ENCODE measurements at places on chromosomes 12 and 14. TPM values are rescaled to one million over a fixed set of nuclear protein-coding genes. Genes with fewer than 3 reads are reported as not detected.

- no peak for DNase-seq
These were observed 783.8 kb downstream of the VRK1 start for GRCh38 chr14:97581016-97581415.

DNA sequence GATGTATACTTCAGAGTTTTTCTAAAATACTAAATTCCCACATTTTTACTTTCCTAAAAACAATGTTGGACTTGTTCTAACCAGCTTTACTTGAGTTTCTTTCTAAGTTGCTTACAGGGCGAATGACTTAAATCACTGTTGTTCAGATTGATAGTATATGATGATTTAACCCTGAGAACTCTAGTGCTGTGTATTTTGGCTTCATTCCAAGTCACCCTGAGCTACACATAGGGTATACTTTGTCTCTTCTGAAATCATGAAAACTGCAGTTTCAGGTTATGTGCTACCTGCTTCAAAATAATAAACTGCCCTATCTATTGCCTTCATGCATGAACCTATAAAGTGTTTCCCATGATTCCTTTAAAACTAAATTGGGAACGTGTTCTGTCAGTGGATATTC, 162.5 kb upstream of the PDE3A start:
- no peak for DNase-seq

DNA sequence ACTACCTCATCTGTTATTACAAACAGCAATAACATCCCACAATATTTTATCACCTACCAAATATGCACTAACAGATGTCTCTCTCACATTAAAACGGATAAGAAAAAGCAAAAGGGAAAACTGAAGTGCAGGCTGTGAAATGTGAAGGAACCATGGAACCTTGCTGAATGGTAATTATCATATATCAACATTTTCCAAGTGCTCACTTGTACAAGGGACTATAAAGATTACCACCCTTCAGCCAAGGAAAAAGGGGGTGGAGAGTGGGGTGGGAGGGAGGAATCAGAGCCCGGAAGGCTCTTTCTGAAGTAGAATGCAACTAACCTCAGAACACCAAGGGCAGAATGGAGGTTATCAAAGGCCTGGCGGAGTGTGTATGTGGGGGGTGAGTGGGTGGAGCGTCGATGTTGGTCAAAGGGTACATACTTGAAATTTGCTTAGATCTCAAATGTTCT, 1.2 kb downstream of the SNX6 start:
- no peak for DNase-seq

DNA sequence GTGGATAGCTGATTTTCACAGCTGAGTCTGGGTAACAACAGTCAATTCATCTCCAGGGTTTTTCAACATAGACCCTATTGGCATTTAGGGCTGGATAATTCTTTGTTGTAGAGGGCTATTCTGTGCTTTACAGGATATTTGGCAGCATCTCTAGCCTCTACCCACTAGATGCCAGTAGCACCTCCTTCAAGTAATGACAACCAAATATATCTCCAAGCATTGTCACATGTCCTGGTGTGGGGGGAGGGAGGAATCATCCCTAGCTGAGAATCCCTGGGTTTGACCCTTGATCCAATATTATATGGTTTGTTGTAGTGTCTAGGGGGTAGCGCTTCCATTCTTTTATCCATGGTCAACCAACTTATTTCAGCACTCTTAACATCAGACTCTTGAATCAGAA, 157.2 kb downstream of the ANO4 start:
- DNase-seq: no peak

DNA sequence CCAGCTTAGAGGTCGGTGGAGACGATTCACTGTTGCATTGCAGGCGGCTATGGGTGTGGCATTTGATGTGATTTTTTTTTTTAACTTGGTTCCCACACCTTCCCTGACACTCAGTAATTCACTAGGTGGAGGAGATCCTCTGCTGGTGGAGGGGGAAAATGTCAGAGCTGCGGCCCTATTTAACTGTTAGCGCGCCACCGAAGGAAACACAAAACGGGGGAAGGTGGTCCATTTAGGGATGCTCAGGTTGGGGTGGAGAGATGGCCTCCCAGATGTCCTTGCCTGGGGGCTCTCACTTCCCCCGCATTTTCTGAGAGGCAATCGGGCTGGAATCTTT, 4.3 kb upstream of the HOXC12 start:
- DNase-seq: no peak

The TMEM63C gene
- 0.13 TPM for total RNA-seq

GRCh38 chr14:55638665-55639064, 58.7 kb downstream of the KTN1 start:
- no peak for DNase-seq

DNA sequence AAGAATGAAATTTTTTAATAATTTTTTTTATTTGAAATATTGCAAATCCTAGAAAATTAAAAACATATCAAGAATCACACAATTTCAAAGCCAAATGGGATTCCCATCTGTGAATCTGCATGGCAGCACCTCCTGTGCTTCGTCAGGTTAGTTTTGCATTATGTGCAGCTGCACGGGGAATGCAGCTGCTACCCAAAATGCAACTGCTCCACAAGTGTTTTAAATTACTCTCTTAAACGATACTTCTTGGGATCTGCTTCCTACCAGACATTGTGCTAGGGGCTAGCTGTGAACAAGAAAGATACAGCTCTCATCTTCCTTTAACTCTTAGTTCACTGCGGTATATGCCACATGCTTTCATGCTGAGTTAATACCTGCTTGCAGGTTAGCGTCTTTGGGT, 154.2 kb downstream of the CRADD start:
- DNase-seq: no peak

- DNase-seq: no peak
These were observed 24.5 kb downstream of the PPFIBP1 start for GRCh38 chr12:27548301-27549199.

GRCh38 chr14:23468704-23469126, 788 bp upstream of the NGDN start:
- no peak for DNase-seq

DNA sequence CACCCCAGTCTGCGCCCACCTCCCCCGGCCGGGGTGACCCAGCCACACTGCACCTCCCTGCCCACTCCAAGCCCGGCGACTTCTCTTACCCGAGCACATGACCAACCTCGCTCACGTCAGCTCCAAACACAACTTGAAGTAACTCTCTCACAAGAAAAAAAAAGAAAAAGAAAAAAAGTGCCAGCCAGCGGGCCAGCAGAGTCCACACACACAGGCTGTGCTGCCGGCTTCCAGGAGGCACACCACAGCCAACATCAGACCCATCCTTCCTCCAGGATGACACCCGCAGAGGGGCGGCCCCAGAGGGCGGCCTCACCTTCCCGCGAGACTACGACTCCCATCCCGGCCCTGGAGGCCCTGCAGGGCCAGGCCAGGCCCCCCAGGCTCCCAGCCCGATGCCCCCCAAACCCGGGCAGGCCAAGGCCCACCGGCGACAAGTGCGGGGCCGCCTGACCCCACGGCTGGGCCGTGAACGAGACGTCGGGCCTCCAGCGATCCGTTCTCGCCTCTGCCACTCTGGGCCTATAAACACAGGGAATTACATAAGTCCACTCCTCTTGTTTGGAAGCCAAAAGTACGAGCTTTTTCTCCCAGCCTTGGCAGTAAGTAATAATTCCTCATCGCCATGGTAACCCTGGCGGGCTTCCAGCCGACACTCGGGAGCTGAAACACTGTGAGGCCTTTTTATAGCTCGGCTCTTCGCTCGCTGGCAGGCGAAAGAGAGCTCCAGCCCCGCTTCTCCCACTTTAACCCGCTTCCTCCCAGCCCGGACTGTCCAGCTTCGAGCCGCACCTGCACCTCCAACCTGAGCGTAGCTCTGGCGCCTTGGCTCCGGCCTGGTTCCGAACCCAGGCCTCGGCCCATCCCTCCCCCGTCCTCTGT, 49.1 kb downstream of the NCOR2 start:
- peak; percentile 99 for DNase-seq

The SOX5 gene
- total RNA-seq: 27.3 TPM

DNA sequence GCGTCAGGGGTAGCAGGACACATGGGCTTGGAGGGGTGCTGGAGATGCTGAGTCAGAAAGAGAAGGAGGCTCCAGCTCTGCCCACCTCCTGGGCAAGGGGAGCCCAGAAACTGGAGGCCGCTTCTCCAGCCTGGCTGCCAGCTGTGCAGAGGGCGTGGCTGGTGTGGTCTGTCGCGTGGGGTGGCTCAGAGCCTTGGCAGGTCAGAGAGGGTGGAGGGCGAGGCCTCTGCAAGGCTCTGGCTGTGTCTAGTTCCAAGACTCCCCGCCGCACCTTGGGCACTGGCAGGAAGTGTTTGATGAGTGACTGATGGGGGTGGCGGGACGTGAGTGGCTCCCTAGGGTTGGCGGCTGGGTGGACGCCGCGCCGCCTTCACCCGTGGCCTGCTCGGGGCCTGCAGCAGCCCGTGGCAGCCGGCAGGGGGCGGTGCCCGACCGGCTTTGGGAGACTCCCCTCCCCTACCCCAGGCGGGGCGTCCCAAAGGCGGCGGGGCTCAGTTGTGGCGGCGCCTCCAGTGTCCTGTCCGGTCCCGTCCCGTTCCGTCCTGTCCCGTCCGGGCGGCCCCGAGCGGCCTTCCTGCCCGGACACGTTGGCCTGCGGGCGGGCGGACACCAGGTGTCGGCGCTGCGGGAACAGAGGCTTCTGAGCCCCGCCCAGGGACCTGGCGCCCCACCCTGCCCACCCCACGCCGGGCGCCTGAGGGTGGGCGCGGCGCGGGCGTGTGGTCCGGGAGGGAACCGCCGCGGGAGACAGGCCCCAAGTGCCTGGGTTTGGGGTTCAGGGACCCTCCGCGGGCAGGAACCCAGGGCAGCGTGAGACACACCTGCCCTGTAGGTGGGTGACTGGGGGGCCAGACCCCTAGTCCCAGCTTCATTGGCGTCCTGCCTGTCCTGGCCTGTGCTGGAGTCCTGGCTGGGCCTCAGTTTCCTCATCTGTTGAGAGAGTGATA, 39.7 kb downstream of the KRT80 start:
- DNase-seq: no peak

The NPFF gene
- not detected for total RNA-seq

The MYO1A gene
- 0.74 TPM for total RNA-seq

The PSMB5 gene
- total RNA-seq: 129 TPM

DNA sequence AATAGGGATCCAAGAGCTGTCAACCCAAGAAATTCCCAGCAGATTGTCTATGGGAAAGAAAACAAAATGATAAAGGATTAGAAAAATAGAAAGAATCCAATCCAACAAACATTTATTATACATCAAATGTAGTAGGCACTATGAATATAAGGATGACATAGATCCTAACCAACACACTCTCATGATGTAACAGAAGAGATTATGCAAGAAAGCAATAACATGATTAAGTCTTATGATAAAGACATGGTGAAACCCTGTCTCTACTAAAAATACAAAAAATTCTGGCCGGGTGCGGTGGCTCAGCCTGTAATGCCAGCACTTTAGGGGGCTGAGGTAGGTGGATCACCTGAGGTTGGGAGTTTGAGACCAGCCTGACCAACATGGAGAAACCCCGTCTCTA, 2.7 kb downstream of the MED6 start:
- DNase-seq: no peak

DNA sequence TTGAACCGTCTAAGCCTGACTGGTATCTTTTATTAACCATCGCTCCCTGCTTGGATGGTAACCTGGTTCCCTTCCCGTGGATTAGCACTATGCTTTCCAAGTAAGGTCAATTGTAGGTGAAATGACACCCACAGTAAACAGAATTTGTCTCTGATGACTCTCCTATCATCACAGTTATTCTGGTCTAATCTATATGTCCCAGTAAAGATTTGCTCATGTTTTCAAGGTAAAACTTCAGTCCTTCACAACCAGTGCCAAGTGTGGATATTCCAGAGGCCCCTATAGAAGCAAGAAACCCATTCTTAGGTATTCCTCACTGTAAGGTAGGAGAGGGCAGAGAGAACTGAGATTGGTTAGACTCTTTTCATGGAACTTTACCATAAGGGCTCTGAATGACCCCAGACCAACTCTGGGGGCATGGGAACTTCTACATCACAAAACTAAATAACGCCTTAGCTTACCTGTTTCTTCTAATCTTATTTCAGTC, 9.9 kb upstream of the HAUS4 start:
- no peak for DNase-seq

The PAH gene
- total RNA-seq: not detected

GRCh38 chr12:121794534-121795033, 1.1 kb upstream of the RHOF start:
- no peak for DNase-seq

- DNase-seq: no peak
These were observed 250.4 kb downstream of the FOXN3 start for GRCh38 chr14:89166633-89167032.

DNA sequence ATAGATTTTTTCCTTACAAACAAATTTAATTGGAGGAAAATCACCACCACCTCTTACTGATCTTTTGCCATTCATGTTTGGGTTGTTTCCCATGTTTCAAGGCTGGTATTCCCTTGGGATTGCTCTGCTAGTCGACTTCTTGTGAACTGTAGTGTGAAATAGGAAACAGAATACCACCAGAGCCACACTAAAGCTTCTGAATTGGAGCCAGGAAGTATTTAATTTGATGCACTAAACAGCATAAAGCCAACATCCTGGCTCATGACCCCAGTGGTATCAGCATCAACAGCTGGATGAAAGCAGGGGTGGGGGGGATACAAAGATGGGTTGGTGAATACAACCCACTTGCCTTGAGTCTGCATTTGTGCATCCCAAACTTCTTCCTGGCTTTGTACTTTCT, 127.5 kb downstream of the TBC1D30 start:
- DNase-seq: no peak

- no peak for DNase-seq
These were observed 17.7 kb upstream of the ANAPC7 start for GRCh38 chr12:110421159-110421661.

DNA sequence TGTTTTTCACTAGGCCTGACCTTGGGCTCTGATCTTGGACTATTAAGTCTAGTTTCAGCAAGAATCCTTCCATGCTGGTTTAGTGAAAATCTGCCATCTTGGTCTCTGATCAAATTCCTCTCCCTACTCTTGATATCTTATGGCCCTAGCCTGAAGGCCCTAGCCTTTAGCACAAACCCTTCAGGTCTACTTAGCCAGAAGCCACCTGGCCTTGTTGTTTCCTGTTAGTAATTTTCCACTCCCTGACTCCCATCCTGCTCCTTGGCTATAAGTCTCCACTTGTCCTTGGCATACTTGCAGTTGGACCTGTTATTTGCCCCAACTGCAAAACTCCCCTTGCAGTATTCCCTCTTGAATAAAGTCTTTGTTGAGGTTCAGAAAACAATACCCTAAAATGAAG, 241.4 kb downstream of the ADAMTS20 start:
- DNase-seq: no peak

DNA sequence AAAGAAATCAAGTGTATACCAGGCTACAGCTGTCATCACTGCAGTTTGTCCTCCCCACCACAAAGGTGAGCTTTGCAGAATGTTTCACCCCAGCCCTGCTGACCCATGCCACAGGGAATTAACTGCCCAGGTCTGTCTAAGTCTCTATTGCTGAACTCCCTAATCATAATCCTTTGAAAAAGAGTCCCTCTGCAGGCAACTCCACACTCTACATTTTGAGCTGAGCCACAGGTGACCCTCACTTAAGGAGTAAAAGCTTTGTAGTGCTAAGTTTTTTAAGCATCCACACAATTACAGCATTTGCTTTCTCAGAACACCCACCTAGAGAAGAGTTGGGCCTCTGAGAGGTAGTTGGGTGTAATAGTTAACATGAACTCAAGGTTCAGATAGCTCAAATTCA, 90.0 kb downstream of the C12orf50 start:
- DNase-seq: no peak

GRCh38 chr12:72406111-72406510, 133.9 kb downstream of the TRHDE start:
- no peak for DNase-seq

- no peak for DNase-seq
These were observed 17.8 kb upstream of the SALL2 start for GRCh38 chr14:21543963-21544362.

GRCh38 chr12:103401421-103401820, 94.3 kb downstream of the C12orf42 start:
- no peak for DNase-seq

GRCh38 chr12:30110498-30110897, 326.8 kb upstream of the TMTC1 start:
- no peak for DNase-seq

Data from omental fat pad (tissue), 4 donors.